NT2/D1 (cell line): ENCODE measurements at places on chromosomes 13 and 19.

GRCh38 chr19:18294467-18294864, 13.0 kb upstream of the JUND start:
- DNase-seq = no peak

DNA sequence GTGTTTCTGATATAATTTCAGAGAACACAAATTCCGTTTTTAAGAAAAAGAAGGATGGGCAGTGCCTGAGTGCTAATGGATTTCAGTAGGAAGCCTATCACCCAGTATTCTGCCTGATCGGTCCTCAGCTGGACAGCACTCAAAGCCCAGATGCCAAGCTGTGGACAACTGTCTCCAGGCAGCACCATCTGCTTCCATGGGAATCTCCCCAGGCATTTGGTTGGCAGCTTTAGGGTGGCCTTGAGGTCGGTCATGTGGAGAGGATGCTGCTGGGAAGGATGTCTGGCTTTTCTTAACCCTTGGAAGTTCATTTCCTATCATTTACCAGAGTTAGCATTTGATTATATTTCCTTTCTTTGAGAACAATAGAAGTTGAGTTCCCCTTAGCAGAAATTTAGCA, 311.7 kb downstream of the TBC1D4 start:
- no peak for DNase-seq

GRCh38 chr19:5086230-5086629, 117.3 kb downstream of the KDM4B start:
- no peak for DNase-seq

GRCh38 chr19:50896591-50897190, 14.5 kb downstream of the KLK4 start:
- no peak for DNase-seq

- no peak for DNase-seq
These were observed 3.9 kb downstream of the AP1M2 start for GRCh38 chr19:10583036-10583776.

DNA sequence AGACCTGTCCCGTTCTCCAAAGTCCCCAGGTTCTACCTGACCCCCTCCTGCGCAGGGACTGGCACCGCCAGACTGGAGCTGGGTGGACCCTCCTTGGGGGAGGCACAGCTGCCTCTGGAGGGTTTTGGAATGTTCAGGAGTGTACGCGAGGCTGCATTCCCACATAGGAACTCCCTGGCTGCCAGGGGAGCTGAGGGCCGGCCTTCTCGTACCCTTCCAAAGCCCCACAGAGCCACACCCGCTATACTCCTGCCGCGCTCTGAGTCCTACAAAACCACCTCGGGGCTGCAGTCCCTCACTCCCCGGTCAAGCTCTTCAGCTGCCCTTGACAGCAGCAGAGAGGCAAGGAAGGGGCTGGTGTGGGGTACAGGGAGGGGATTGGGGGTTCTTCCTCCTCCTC, 484 bp upstream of the MUC16 start:
- DNase-seq = no peak

GRCh38 chr13:74930402-74931165, 551.4 kb downstream of the TBC1D4 start:
- no peak for DNase-seq

GRCh38 chr19:35349614-35350521, 2.2 kb downstream of the FFAR1 start:
- no peak for DNase-seq

DNA sequence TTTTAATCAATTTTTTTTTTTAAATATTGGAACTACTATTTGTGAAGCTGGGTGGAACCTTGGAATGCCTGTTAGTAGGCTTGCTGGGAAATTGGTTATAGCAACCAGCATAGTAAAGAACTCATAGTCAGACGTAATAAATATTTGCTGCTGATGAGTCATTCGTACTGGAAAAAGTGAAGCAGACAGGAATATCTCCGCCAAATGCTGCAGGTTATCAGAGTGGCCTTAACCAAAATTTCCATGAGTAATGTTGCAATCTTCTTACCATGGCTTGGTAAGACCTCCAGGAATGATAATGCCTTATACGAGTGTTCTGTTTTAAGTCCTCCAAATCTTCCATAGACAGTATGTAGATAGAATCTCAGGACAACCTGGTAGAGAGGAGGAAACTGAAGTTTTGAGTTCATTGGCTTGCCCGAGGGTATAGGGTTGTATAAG, 34.2 kb downstream of the MBNL2 start:
- DNase-seq = no peak

DNA sequence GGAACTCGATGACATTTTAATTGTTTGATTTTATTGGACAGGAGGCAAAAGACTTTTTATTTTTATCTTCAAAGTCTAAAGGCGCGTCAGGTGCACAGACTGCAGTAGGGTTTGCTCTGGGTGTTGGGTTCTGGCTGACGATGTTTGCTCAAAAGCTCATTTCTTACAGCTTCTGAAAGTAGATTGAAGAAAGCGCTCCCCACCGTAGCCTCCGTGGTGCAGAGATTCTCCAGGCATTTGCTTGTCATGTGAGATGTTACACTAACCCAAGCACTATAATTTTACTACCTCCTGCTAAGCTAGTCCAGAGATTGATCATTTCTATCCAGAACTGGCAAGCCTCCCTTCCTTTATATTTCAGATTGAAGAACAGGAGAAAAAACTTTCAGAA, 14.5 kb upstream of the ATP11A start:
- DNase-seq = no peak

- no peak for DNase-seq
These were observed 9.7 kb downstream of the LPAR6 start for GRCh38 chr13:48403151-48403631.
